ENCODE measurements at places on chromosomes 5 and 9. TPM values are rescaled to one million over a fixed set of nuclear protein-coding genes. Genes with fewer than 3 reads are reported as not detected.
A peak's percentile ranks its signal among the peaks of the same experiment; 100 is the strongest.

GRCh38 chr5:172585114-172585513, 55.9 kb upstream of the NEURL1B start:
- DNase-seq = peak; percentile 65

- no peak for DNase-seq
These were observed 3.7 kb downstream of the PCDHGA12 start for GRCh38 chr5:141434006-141434405.

The NRARP gene
- total RNA-seq = 4.7 TPM

The PCDHB9 gene
- total RNA-seq = 1.3 TPM

The EPB41L4A gene
- 21.5 TPM for total RNA-seq

DNA sequence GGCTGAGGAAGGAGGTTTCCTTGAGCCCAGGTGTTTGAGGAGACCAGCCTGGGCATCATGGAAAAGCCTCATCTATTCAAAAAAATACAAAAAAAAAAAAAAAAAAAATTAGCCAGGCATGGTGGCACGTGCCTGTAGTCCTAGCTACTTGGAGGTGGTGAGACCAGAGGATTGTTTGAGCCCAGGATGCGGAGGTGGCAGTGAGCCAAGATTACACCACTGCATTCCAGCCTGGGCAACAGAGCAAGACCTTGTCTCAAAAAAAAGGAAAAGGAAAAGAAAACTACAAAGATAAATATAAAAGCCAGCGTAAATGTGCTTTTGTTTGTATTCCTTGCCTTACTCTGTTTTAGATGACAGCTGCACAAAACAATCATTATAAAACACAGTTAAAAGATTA, 2249.2 kb upstream of the C9orf72 start:
- no peak for DNase-seq

The NPR3 gene
- total RNA-seq = 10.6 TPM

GRCh38 chr5:169772688-169773087, 135.6 kb downstream of the DOCK2 start:
- DNase-seq = no peak

- no peak for DNase-seq
These were observed 526.5 kb upstream of the NUDT12 start for GRCh38 chr5:104088876-104089778.

The KIAA1958 gene
- 5.0 TPM for total RNA-seq

The APBA1 gene
- total RNA-seq = 2.8 TPM

DNA sequence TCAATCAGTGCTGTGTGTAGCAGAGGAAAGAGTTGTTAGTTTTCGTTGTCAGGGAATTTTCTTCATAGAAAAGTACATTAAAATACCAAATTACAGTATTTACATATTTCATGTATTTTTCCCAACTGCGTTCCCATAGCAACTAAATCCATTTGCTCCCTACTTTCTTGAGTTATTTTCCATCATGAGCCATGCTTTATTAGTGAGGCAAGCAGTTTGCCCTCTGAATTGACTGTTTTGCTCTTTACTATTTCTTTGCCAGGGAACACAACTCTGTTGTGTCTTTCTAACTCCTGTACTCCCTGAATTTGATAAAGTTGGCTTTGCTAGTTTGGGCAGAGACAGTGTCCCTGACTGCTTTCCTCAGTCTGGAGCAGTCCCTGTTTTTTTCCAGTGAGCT, 276.2 kb upstream of the SLC30A5 start:
- DNase-seq = no peak

DNA sequence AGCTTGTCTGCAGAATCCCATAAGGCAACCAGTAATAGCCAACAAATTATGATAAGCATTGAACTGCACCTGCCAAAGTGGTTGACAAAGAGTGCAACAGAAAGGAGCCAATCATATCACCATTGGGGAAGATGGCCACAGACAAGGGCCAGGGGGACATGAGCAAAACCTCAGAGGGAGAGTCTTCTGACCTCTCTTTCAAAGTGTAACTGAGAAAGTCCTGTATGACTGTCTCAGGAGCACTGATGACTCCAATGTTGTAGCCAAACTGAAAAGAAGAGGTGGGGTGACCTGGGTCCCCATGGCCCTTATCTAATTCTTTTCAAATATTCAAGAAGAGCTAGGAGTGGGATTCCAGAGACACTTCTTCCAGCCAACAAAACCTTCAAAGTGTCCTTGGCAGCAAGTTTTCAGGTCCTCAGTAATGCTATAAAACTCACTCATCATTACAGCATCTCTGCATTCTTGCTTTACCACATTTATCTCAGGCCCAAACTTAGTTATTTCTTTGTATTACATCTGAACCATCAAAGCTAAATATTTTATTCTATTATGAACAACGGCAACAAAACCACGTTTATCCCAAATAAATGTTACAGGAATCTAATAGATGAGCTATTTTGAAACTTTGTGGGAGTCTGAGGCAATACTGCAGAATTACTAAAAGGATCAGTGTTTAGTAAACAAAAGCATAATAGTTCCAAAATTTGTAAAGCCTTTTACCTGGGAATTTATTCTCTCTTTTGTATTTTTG, 24.4 kb downstream of the FBLL1 start:
- DNase-seq = no peak

DNA sequence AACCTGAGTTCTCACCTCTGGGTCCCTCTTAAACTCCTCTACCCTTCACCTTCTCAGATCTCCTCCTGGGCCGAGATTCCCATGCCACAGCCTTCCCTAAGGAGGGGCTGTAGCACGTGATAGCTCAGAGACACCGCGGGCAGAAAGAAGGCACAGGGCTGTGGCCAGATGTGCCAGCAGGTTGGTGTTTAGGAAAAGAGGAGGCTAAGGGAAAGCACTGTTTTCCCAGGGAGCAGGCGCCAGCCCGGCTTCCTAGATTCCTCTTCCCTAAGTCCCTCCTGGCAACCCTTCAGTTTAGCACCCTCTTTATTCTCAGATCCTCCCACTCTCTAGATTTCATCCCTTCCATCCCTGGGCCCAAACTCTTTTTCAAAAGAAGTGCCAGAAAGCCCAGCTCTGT, 59.4 kb upstream of the CCNG1 start:
- DNase-seq = no peak

DNA sequence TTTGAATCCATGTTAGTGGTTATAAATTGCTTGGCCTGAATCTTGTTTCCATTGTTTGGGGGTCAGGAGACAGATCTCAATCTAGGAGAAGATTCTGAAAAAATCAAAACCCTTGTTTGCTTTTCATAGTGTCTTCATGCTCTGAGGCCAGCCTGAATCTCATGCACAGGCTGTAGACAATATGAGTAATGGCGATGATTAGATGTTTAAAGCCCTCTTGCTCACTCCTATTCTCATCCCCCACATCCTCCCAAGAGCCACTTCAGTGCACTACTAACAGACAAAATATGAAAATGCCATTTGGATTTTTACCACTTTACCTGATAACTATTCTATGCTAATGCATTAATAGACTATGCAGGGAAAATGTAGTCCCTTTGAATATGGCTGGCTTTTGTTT, 129.4 kb downstream of the NUDT12 start:
- no peak for DNase-seq

GRCh38 chr5:68494771-68495170, 279.2 kb downstream of the PIK3R1 start:
- no peak for DNase-seq

The INSL4 gene
- total RNA-seq = not detected

DNA sequence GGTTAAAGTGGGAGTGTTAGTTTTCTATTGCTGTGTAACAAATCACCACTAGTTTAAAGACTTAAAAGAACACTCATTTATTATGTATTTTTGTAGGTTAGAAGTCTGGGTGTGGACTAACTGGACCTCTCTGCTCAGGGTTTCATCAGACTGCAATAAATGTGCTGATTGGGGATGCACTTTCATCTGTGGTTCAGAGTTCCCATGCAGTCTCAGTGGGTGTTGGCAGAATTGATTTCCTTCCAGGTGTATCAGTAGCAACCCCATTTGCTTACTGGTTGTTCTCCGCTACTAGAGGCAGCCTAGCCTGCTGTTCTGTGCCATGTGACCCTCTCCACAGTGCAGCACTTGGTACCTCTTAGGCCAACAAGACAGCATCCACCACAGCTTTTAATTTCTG, 2200.5 kb downstream of the MAT2B start:
- no peak for DNase-seq

The OLFM1 gene
- total RNA-seq = 17.9 TPM

- no peak for DNase-seq
These were observed 55.6 kb downstream of the CMYA5 start for GRCh38 chr5:79745255-79745654.

DNA sequence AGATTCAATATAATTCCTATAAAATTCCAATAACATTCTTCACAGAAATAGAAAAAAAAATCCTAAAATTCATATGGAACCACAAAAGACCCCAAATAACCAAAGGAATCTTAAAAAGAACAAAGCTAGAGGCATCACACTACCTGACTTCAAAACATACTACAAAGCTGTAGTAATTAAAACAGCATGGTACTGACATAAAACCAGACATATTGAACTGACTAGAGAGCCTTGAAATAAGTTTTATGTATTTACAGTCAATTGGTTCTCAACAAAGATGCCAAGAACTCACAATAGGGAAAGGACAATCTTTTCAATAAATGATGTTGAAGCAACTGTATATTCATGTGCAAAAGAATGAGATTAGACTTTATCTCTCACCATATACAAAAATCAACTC, 36.9 kb downstream of the BTNL9 start:
- DNase-seq = no peak

The HOMER1 gene
- total RNA-seq = 51.6 TPM

GRCh38 chr5:91219803-91220371, 163.2 kb downstream of the ARRDC3 start:
- DNase-seq = no peak

GRCh38 chr5:177972613-177973012, 23.4 kb downstream of the PROP1 start:
- DNase-seq = no peak

DNA sequence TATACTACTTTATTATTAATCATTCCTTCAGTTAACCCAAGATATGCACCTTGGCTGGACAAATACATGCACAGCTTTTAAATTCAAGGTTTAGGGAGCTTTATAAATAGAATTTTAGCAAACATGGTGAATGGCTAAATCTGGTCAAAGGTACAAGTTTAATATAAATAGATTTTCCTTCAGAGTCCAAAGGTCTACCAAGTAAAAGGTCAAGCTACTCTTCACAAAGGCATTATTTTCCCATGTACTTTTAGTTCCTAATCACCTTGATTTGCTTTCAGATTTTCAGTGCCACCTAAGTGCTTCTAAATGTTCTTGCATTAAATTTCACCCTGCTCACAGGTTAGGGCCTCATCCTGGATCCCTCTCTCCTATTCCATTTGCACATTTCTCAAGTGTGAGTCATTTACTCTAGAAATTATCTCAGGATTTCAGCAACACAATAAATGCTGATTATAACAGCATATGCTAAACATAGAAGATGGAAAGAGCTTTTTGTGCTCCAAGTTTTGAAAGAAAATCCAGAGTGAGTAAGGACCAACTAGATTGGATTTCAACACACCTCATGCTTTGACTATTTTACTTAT, 459.4 kb upstream of the ITGA1 start:
- no peak for DNase-seq

The GRM6 gene
- total RNA-seq = not detected

GRCh38 chr9:12640016-12640587, 53.1 kb upstream of the TYRP1 start:
- DNase-seq = no peak

DNA sequence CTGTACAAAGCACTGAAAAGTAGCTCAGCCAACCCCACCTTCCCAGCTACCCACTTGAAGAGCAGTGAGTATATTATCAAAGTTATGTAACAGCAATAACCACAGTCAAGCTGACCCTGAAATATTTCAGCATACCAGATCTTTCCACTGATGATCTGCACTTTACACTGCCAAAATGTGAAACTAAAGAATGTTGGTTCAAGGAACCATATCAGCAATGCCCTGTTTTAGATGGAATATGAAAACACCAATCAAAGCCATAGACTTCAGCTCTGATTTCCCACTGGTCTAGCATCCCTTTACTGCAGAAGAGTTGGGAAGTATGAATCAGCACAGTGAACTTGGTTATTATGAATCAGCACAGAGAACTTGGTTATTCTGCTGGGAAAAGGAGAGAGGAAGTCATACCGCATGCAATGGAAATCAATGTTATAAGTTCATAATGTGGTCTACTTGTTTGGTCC, 20.0 kb downstream of the CEMIP2 start:
- DNase-seq = no peak

Measured in Right ventricle myocardium inferior (tissue), 1 donor.